ENCODE measurements at places on chromosomes 11 and 22. TPM values are rescaled to one million over a fixed set of nuclear protein-coding genes. Genes with fewer than 3 reads are reported as not detected.

GRCh38 chr11:7548659-7549274, 35.0 kb downstream of the PPFIBP2 start:
- DNase-seq: no peak

- peak; percentile 50 for DNase-seq
These were observed 1.7 kb downstream of the TIMP3 start for GRCh38 chr22:32803020-32803737.

NELL1 gene
- total RNA-seq: 0.22 TPM

BAIAP2L2 gene
- total RNA-seq: 0.53 TPM

GRCh38 chr11:121801394-121801748, 314.6 kb downstream of the BLID start:
- no peak for DNase-seq

GRCh38 chr11:16030664-16031063, 325.7 kb downstream of the SOX6 start:
- no peak for DNase-seq
